Mucosa of gallbladder (tissue), 1 donor: ENCODE measurements at places on chromosomes 16 and 17.

GRCh38 chr17:8832711-8833352, 33.7 kb upstream of the MFSD6L start:
- no peak for DNase-seq

DNA sequence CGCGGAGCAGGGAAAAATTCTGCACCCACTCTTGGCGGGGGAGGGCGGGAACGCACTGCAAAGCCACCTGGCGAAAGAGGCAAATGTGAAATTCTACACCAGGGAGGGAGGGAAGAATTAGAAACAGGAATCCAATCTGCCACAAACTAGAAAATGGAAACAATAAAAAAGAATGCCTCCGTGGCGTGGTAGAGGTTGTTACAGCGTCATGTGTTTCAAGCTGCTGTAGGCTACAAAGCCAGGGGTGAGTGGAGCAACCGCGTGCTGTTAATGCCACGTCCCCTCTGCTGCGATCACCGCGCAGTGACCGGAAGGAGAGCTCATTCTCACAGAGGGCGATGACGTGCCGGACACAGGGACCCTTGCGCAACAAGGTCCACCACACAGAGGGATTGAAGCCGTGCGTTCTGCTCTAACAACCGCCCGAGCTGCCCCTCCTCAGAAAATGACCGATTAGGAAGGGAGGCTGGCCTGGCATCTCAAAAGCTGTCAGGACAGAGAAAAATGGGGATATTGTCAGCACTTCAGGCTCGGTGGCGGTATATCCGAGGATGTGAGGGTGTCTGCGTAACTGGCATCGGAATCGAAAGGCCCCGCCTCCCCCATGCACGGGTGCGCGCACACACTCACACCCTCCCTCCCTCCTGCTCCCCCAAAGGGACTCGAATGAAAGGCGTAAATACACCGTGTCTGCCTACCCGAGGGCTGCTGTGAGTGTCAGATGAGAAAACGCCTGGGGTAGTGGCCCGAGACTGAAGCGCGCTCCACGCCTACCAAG, 70.8 kb upstream of the TNRC6C start:
- DNase-seq, result peak; percentile 80

GRCh38 chr17:6455321-6455705, 11.1 kb downstream of the PIMREG start:
- DNase-seq, result peak; percentile 21

GRCh38 chr16:80144191-80144590, 396.6 kb upstream of the DYNLRB2 start:
- DNase-seq, result no peak

DNA sequence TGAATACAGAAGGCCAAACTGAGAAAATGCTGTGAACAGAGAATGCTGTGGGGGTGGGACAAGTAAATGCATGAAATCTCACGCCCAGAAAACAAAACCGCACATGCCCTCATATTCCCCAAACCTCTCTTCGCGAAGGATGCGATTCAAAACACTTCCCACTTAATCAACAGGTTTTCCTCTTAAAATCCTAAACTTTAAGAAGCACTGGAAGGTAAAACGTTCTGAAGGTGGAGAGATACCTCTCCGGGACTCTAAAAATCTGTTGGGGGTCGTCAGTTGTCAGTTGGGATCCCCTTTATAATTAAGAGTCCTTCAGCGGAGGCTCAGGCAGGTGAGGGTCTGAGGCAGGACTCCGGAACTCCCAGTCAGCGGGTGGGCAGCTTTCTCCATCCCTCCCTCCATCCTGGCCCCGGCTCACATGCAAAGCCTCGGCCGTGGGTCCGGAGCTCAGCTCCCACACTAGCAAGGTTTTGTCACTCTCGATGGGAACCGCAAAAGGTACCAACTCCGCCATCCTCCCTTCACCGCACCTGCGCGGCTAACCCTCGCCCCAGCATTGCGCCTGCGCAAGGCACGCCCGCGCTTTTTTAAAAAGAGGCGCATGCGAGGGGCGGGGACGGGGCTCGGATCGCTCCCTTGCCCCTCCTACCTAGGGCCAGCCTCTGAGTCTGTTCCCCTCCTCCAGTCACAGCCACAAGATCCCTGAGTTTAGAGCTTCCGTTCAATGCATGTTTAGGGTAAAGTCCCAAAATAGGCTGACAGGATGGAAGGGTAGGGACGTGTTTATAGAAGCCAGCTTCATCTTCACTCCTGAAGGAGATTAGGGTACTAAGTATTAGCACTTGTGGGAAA, at the start of gene RDM1:
RDM1 (minus strand) TSS at position 563 of the 855 bp plus-strand sequence; CDS start at position 517, 46 bp downstream.
- peak; percentile 66 for DNase-seq

- DNase-seq, result no peak
Observed at GRCh38 chr16:12498077-12498476, 305.6 kb downstream of the CPPED1 start.

DNA sequence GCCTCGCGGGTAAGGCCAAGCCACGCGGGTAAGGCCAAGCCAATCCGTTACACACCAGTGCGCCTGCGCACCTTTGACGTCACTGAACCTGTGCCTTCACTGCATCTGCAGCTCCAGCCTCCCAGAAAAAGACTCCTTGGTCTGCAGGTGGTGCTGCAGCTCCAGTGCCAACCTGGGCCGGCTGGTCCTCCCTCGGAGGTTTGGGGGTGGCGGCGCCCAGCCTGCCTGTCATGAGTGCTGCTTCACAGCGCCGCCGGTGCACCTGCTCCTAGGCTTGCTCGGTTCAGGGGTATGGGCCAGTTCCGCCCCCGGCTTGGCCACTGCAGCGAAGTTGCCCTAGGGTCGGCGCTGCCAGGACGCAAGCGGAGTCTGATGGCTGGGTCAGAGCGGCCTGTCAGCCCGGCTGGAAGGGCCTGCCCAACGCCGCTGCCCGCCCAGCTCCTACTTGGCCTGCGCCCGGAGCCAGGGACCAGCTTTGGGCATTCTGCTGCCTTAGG, 146.6 kb downstream of the USP22 start:
- DNase-seq, result peak; percentile 37

DNA sequence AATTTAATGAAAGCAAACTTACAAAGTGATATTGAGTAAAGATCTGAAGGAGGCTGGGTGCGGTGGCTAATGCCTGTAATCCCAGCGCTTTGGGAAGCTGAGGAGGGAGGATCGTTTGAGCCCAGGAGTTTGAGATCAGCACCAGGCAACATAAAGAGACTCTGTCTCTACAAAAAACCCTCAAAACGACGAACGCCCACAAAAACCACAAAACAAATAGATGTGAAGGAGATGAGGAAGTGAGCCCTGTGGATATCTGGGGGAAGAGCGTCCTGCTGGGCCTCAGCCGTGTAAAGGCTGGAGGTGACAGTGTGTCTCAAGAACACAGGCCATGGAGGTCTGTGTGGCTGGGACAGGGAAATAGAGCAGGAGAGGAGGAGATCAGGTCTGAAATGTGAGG, 68.8 kb downstream of the ITFG1 start:
- DNase-seq, result no peak

DNA sequence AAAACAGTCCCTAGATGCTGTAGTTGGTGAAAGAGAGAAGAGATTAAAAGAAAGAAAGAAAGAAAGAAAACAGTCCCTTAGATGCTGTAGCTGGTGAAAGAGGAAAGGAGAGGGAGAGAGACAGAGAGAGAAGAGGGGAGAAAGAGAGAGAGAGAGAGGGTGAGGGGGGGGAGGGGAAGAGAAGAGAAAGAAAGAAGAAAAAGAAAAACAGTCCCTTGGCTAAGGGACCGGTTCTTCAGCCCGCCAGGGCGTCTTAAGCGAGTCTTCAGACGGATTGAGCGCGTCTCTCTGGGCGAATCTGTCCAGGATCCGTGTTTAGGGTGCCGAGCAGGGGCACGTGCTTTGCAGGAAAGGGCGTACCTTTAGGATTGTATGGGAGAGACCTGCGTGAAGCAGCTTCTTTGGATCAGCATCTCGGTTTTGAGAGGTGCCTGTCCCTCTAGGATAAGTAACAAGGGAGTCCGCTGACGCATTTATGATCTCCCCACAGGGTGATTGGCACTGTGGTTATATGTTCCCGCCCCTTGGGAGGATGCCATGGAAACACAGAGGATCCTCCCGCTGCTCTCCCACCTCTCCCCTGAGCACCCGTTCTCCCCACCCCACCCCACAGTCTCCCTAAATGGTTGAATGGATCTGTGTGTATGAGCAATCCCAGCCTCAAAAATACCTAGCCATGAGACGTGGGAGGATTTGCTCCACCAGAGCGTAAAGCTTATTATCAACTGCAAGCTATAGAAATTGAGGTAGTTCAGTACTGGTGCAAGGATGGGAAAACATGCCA, 16.7 kb downstream of the GNGT2 start:
- DNase-seq, result peak; percentile 38

DNA sequence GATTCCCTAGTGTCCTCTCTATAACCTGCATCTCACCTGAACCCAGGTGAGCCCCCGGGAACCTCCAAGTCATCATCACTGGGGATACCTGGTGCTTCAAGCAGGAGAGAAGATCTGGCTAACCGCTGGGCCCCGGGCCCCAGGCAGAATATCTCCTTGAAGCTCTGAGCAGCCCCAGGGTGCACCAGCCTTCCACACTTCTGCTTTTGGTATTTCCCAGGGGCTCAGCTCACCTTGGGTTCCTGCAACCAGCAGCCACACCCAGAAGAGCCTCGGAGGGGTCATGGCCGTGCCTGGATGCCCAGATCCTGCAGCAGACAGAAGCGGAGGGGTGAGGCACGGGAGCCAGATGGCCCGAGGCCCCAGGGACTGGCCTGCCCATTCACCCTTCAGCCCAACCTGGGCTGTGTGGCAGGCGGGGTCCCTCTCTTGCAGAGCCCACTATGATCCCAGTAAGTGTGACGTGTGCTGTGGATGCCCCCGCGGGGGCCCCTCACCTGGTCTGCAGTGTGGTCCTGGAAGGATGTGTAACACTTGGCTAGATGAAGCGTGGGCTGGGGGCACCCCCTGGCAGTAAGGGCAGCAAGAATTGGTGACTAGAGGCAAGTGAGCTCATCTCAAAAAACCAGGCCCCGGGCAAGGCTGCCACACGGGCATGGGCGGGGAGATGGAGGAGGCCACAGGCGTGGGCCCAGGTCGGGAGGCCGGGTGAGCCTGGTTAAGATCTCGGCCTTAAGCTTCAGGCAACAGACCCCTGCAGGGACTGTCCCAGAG, 2.6 kb downstream of the LGALS3BP start:
- DNase-seq, result no peak

GRCh38 chr17:57490890-57491289, 234.6 kb downstream of the MSI2 start:
- DNase-seq, result no peak
